ENCODE measurements at places on chromosomes 7 and 10.

GRCh38 chr7:129797214-129797789, 155.5 kb downstream of the UBE2H start:
- no peak for DNase-seq

GRCh38 chr10:98488669-98489430, 42.1 kb upstream of the HPS1 start:
- no peak for DNase-seq

GRCh38 chr7:47817917-47818316, 130.3 kb downstream of the PKD1L1 start:
- DNase-seq = no peak

DNA sequence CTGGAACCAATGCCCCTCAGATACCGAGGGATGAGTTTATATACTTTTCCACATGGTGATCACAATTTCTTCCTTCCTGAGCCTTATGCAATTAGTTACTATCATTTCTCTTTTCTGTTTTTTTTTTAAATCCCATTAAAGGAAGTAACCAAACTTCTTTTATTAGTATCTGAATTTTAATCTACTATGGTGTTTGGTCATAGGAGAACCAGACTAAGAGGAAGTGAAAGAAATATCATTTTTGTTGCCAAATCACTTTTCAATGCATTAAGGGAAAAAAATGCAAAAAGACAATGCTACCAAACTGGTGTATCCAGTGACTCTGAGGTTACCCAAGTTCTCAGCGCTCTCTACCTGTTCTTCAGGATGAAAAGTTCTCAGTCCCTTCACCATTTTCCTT, 167.7 kb downstream of the NXPH1 start:
- no peak for DNase-seq

- DNase-seq = no peak
These were observed 7.7 kb downstream of the DIP2C start for GRCh38 chr10:681670-682318.

- no peak for DNase-seq
These were observed 333.5 kb upstream of the NRG3 start for GRCh38 chr10:81541517-81541916.

- no peak for DNase-seq
These were observed 140.8 kb upstream of the FAM20C start for GRCh38 chr7:51456-52068.

GRCh38 chr10:114173603-114173920, 441 bp downstream of the CCDC186 start:
- no peak for DNase-seq

DNA sequence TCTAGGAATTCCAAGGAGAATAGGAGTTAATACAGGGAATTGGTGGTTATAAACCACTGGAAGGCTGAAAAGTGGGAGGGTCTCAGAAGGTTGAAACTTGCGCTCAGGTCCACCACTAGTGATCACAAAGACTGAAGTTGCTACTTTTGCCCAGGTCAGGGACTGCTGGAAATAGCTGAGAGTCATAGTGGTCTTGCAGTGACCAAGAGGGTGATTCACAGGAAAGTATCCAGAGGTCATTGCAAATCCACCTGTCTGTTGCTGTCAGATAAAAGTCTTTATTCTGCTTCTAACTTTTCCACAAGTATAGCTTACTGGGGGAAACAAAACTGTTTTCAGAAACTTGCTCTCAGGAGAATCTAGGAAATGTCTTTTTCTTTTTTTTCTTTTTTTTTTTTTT, 211.5 kb upstream of the PRSS1 start:
- DNase-seq = no peak
